ENCODE measurements at places on chromosomes 2 and 18. TPM values are rescaled to one million over a fixed set of nuclear protein-coding genes. Genes with fewer than 3 reads are reported as not detected.

CD8B gene
- total RNA-seq = not detected

DNA sequence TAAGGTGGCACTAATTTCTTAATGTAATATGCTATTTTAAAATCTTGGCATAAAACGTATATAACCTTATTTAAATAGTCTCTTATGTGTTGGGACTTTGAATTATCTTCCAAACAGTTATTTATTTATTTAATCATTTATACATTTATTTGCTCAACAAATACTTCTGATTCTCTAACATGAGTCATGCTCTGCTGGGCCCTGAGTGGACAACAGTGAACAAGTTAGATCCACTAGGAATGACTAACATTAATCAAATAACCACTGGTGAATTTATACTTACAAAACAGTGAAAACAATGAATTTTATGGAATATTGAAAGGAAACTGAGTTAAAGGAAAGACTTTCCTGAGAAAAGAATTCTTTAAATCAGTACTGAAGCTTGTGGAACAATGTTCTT lies 1257.2 kb upstream of the CHAC2 start:
- H3K36me3 ChIP-seq = no peaks in the 10 kb centered on the region
- no peaks in the 10 kb centered on the region for H3K27me3 ChIP-seq
- H3K27ac ChIP-seq = no peak overlapping the region

NAPG gene
- total RNA-seq = 28.8 TPM

GRCh38 chr2:209642146-209642820 lies 129.3 kb upstream of the UNC80 start:
- DNase-seq = no peak
- no peak overlapping the region for H3K4me3 ChIP-seq
- H3K4me1 ChIP-seq = no peaks in the 10 kb centered on the region
- H3K27me3 ChIP-seq = no peaks in the 10 kb centered on the region
- no peaks in the 10 kb centered on the region for H3K36me3 ChIP-seq
- H3K27ac ChIP-seq = no peak overlapping the region

DNA sequence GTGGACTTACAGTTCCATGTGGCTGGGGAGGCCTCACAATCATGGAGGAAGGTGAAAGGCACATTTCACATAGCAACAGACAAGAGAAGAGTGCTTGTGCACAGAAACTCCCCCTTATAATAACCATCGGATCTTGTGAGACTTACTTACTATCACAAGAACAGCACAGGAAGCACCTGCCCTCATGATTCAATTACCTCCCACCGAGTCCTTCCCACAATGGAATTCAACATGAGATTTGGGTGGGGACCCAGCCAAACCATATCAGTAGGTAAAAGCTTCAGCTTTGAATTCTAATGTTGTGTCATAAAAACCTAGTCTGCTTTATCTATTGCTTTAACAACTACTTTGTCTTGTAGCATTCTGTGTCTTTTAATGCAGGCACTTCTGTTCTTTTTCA lies 140.4 kb upstream of the PIK3C3 start:
- H3K4me3 ChIP-seq = no peak overlapping the region
- no peak overlapping the region for H3K27ac ChIP-seq
- no peaks in the 10 kb centered on the region for H3K36me3 ChIP-seq

TFCP2L1 gene
- total RNA-seq = 33.5 TPM

- H3K27ac ChIP-seq = no peak overlapping the region
- no peak overlapping the region for H3K4me3 ChIP-seq
- H3K27me3 ChIP-seq = no peaks in the 10 kb centered on the region
- no peaks in the 10 kb centered on the region for H3K4me1 ChIP-seq
- DNase-seq = no peak
Measured at GRCh38 chr2:214865400-214865799, 55.9 kb upstream of the BARD1 start.

MYOM1 gene
- 2.1 TPM for total RNA-seq

DNA sequence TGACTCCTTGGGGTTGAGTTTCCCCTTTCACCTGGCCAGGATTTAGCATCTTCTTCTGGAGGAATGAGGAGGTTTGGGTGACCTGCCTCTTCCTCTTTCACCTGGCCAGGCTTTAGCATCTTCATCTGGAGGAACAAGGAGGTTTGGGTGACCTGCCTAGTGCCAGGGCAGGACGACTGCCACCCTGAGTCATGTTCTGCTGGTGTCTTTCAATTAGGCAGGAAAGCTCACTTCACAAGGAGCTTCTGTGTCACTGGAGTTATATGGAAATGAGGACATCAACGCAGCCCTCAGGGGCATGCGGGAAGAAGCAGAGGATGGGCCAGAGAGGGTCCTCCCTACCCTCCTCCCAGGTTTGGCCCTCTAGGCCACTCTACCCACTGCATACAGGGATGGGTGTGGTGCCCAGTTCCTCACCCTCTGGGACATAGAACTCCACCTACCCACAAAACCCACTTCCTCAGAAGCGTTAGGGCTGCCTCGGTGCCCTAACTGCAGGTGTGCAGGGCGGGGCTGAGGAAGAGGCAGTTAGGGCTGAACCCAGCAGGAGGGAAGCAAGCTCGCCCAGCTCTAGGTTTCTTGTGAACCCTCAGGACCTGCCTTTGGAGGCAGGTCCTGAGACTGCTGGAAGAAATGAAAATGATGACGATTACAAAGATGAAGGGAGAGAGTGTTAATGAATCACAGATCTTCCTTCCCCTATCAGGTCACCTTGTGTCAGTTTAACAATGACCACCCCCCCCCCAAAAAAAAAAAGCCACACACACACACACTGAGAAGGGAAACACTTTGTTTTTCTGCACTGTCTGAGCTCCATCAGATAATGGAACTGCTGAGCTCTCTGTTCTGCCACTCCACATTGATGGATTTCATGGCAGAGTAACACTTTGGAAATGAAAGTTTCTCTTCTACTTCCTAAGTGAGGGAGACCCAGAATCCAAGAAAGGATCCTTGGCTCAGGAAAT lies 71.0 kb downstream of the ARL4C start:
- no peak for DNase-seq
- H3K36me3 ChIP-seq = no peaks in the 10 kb centered on the region
- H3K4me1 ChIP-seq = peaks cover 25% of the 10 kb centered on the region
- H3K27me3 ChIP-seq = no peaks in the 10 kb centered on the region
- no peak overlapping the region for H3K27ac ChIP-seq

DNA sequence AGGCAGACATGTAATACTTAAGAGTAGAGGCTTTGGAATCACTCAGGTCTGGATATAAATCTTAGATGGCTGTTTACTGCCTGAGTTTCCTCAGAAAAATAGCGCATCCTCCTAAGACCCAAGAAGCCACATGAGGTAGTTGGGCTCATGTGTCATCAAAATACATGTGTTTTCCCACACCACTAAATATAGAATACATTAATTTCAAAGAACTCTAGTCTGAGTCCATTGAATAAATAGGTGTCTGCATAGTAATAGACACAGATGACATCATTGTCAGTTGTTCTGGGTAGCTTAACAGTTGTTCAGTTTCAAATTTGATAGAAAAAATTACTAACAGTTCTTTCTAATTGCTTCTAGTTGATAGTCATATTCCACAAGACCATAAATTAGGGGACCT lies 9.6 kb downstream of the PPP1R1C start:
- no peaks in the 10 kb centered on the region for H3K27me3 ChIP-seq
- H3K4me1 ChIP-seq = no peaks in the 10 kb centered on the region
- H3K36me3 ChIP-seq = no peaks in the 10 kb centered on the region
- DNase-seq = no peak

DNA sequence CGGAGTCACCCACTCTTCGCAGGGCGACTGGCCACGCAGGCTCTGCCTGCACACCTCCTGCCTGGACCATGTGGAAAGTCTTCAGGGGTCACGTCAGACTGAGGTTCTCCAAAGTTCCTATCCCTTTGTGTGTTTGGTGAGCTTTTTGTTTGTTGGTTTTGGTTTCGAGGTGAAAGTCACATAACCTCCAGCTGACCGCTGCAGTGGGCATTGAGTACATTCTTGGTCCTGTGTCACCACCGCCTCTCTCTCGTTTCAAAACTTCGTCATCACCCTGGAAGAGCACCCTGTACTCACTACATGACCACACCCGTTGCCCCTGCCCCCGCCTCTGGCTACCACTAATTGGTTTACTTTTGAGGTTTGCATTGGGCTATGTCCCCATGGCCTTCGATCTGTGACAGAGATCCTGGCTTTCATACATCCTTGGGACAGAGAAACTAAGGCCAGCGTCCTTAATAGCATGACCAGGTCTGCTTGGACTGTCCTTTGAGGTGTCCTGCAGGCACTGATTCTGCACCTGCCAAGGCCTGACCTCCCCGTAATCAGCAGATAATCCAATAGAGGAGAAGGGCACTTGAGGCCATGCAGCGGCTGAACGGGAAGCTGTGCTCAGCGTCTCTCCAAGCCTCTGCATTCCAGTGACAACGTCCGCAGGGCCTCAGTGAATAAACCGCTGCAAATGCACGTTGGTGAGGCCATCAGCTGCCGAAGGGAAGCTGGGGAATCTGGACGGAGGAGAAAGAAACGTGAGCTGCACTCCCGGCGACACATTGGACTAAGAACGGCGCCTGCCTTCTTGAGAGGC lies 46.8 kb downstream of the SH3BP4 start:
- H3K36me3 ChIP-seq = peaks cover 21% of the 10 kb centered on the region
- no peak overlapping the region for H3K4me3 ChIP-seq
- no peaks in the 10 kb centered on the region for H3K27me3 ChIP-seq
- H3K4me1 ChIP-seq = peaks cover 16% of the 10 kb centered on the region

GRCh38 chr2:228681426-228681825 lies 499.9 kb upstream of the SPHKAP start:
- no peak for DNase-seq
- no peaks in the 10 kb centered on the region for H3K36me3 ChIP-seq
- H3K27ac ChIP-seq = no peak overlapping the region
- no peaks in the 10 kb centered on the region for H3K27me3 ChIP-seq

DNA sequence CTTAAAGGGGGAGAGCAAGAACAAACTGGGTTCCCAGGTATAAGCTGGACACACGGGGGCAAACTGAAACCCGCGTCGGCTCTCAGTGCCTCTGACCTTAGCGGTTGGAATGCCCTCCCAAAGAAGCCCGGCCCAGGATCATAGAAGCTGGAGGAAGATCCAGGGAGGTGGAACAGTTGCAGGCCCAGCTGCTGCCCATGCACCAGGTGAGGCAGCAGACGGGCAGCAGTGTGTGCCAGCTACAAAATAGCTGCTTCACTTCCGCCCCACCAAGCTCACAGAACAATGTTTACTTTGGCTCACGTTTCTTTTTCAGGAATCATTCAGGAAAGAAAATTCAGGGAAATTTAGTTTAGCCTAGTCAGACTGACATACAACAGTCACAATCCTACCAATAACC lies 3.9 kb upstream of the ERMN start:
- no peaks in the 10 kb centered on the region for H3K4me1 ChIP-seq
- H3K27me3 ChIP-seq = no peaks in the 10 kb centered on the region
- no peak overlapping the region for H3K27ac ChIP-seq
- no peak for DNase-seq

GRCh38 chr2:171274757-171275156 lies 114.1 kb upstream of the TLK1 start:
- no peaks in the 10 kb centered on the region for H3K36me3 ChIP-seq
- no peak for DNase-seq
- no peak overlapping the region for H3K27ac ChIP-seq
- no peaks in the 10 kb centered on the region for H3K27me3 ChIP-seq
- H3K4me3 ChIP-seq = no peak overlapping the region
- peaks cover 10% of the 10 kb centered on the region for H3K4me1 ChIP-seq

- no peaks in the 10 kb centered on the region for H3K27me3 ChIP-seq
- no peak for DNase-seq
- H3K4me3 ChIP-seq = no peak overlapping the region
- H3K36me3 ChIP-seq = no peaks in the 10 kb centered on the region
- H3K4me1 ChIP-seq = no peaks in the 10 kb centered on the region
- H3K27ac ChIP-seq = no peak overlapping the region
Measured at GRCh38 chr2:67776276-67776675, 286.5 kb downstream of the C1D start.

DNA sequence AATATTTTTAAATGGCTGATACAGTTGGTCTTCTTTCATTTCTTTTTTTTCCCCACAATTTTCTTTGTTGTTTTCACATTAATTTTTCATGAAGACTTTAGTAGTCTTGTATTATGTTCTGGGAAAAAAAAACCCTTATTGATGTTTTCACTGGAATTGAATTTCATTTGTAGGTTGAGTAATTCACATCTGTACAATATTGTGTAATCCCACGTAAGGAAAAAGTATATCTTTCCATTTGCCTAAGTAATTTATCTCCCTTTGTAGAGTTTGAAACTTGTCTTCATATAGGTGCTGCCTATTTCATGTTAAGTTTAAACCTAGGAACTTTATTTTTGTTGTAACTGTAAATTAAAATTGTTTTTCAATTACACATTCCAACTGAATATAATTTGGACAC lies 2.0 kb downstream of the DNAJC27 start:
- H3K27me3 ChIP-seq = no peaks in the 10 kb centered on the region
- no peak overlapping the region for H3K4me3 ChIP-seq
- no peak for DNase-seq
- H3K4me1 ChIP-seq = peaks cover 17% of the 10 kb centered on the region
- no peak overlapping the region for H3K27ac ChIP-seq

DNA sequence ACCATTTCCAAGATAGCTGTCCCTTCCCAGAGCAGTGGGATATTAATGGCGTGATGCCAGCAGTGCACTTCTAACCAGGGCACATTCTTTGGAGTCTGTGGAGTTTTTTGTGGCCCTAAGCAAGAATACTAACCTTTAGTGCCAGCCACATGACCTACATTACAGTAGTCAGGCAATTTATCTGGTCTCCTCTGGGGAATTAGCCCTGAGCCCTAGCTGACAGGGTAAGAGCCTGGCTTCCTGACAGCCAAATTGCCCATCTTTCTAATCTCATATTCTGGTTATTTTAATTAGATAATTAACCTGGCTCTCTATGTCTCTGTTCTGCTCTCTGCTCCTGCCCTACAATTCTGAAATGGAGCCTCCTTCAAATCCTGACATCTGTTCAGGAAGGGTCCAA lies 5.2 kb downstream of the PFN4 start:
- H3K4me3 ChIP-seq = no peak overlapping the region
- no peak overlapping the region for H3K27ac ChIP-seq
- H3K36me3 ChIP-seq = peaks cover 3% of the 10 kb centered on the region
- H3K4me1 ChIP-seq = peaks cover 3% of the 10 kb centered on the region
- no peaks in the 10 kb centered on the region for H3K27me3 ChIP-seq

SPAG16 gene
- 24.7 TPM for total RNA-seq

DNA sequence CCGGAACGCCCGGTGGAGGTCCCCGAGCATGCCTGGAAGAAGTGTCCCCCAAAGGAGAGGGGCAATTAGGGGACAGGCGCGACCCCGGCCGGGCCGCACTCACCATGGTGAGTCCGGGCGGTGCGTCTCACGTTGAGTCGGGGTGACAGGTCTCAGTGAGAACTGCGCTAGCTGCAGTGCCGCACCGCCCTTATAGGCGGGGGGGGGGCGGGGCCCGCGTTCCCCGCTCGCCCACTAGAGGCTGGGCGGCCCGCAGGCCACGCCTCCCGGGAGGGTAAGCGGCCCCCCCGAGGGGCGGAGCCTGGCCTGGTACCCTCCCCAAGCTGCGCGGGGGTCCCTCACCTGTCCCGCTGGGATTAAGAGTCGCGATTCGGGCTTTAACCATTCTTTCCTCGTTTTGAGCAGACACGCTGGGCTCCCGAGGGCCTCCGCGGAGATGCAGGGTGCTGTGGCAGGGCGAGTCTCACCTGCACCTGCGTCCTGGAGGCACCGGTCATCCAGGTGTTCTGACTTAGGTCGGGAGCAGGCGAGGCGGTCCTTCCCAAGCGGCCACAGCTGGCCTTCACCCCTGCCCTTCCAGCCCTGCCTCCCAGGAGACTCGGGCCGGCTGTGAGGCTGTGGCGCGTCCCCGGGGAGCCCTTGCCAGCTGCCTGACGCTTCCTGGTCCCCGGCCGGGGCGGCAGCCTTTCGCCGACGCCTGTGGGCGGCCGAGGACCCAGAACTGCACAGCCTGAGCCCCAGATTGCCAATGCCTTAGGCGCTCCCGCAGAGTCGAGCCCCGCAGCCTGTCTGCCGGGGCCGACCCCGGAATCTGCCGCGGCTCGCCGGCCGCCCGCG lies at the start of gene TUBA4A:
TUBA4A (minus strand) TSS at position 166 of the 837 bp plus-strand sequence; CDS start at position 106, 60 bp downstream.
- peaks cover 10% of the 10 kb centered on the region for H3K36me3 ChIP-seq
- peaks cover 60% of the 10 kb centered on the region for H3K4me1 ChIP-seq
- peak; percentile 87 for DNase-seq
- H3K27me3 ChIP-seq = no peaks in the 10 kb centered on the region

FAM124B gene
- total RNA-seq = 0.30 TPM
